Pancreas (tissue), 10 donors: ENCODE measurements at places on chromosomes 7 and 10. TPM values are rescaled to one million over a fixed set of nuclear protein-coding genes. Genes with fewer than 3 reads are reported as not detected.

Gene HECW1
- 0.04 TPM for polyA plus RNA-seq

Gene ZDHHC6
- 39.2 TPM for polyA plus RNA-seq

Gene MORN4
- 8.9 TPM for polyA plus RNA-seq

Gene LIPJ
- polyA plus RNA-seq: 1.2 TPM

Gene CC2D2B
- polyA plus RNA-seq: 0.47 TPM

Gene UPK3B
- polyA plus RNA-seq: 3.2 TPM

Gene UTF1
- polyA plus RNA-seq: not detected

Gene EVX1
- 0.05 TPM for polyA plus RNA-seq

Gene MMD2
- polyA plus RNA-seq: not detected

Gene GPR22
- 0.12 TPM for polyA plus RNA-seq

Gene SLC13A4
- 0.08 TPM for polyA plus RNA-seq

Gene NACAD
- polyA plus RNA-seq: 3.5 TPM

Gene WASL
- polyA plus RNA-seq: 14.9 TPM

Gene MYH16
- polyA plus RNA-seq: not detected

Gene SPDYE5
- polyA plus RNA-seq: not detected

Gene ZNF735
- polyA plus RNA-seq: not detected

Gene FAS
- polyA plus RNA-seq: 2.8 TPM

Gene CFTR
- 124 TPM for polyA plus RNA-seq

Gene ZNF518A
- polyA plus RNA-seq: 9.3 TPM

Gene SRRM3
- polyA plus RNA-seq: 10.4 TPM

Gene PLCE1
- polyA plus RNA-seq: 4.4 TPM

Gene ASIC3
- polyA plus RNA-seq: 8.7 TPM

Gene CYP2C19
- 0.07 TPM for polyA plus RNA-seq

Gene SMKR1
- polyA plus RNA-seq: 1.1 TPM

Gene UNCX
- not detected for polyA plus RNA-seq

Gene NCF1
- 1.1 TPM for polyA plus RNA-seq

Gene DPP6
- 11.2 TPM for polyA plus RNA-seq

Gene SAP25
- polyA plus RNA-seq: 17.8 TPM

Gene CUBN
- 0.53 TPM for polyA plus RNA-seq

Gene LRRC18
- not detected for polyA plus RNA-seq

Gene ITGB8
- polyA plus RNA-seq: 6.0 TPM

Gene SPACDR
- polyA plus RNA-seq: 0.68 TPM

Gene ZP3
- polyA plus RNA-seq: 3.2 TPM

Gene ADAMTS14
- 0.34 TPM for polyA plus RNA-seq

Gene SH2D4B
- 0.02 TPM for polyA plus RNA-seq

Gene CPN1
- not detected for polyA plus RNA-seq

Gene FAM131B
- polyA plus RNA-seq: 0.08 TPM

Gene GCK
- 18.2 TPM for polyA plus RNA-seq

Gene PTPRE
- 1.8 TPM for polyA plus RNA-seq

Gene NAT16
- polyA plus RNA-seq: 3.6 TPM

Gene METTL2B
- 6.7 TPM for polyA plus RNA-seq

Gene NOM1
- 8.5 TPM for polyA plus RNA-seq

Gene MKRN1
- polyA plus RNA-seq: 26.5 TPM

Gene BRI3
- 107 TPM for polyA plus RNA-seq

Gene ADAP1
- polyA plus RNA-seq: 15.5 TPM

Gene MKX
- polyA plus RNA-seq: 0.14 TPM

Gene ZNF425
- 1.1 TPM for polyA plus RNA-seq

Gene TEX36
- not detected for polyA plus RNA-seq

Gene ZNF655
- 42.8 TPM for polyA plus RNA-seq

Gene GTF2IRD2
- polyA plus RNA-seq: 19.0 TPM

Gene OR6V1
- polyA plus RNA-seq: not detected

Gene TAS2R5
- 0.65 TPM for polyA plus RNA-seq

Gene PLAU
- 3.0 TPM for polyA plus RNA-seq

Gene STX1A
- 95.7 TPM for polyA plus RNA-seq

Gene NET1
- polyA plus RNA-seq: 13.0 TPM

Gene WNT8B
- 0.14 TPM for polyA plus RNA-seq

Gene FAM170B
- not detected for polyA plus RNA-seq

Gene DRGX
- not detected for polyA plus RNA-seq
